ENCODE measurements at places on chromosomes 4 and X. TPM values are rescaled to one million over a fixed set of nuclear protein-coding genes. Genes with fewer than 3 reads are reported as not detected.

The MTMR8 gene
- total RNA-seq = not detected

The FAM53A gene
- total RNA-seq = 2.6 TPM

The LRAT gene
- total RNA-seq = not detected

- DNase-seq = no peak
Observed at GRCh38 chr4:147160908-147161513, 215.3 kb upstream of the TTC29 start.

GRCh38 chrX:10971176-10971575 is 140.0 kb upstream of the HCCS start:
- no peak for DNase-seq

GRCh38 chr4:125520258-125520990 is 205.7 kb downstream of the FAT4 start:
- no peak for DNase-seq

The IL13RA1 gene
- total RNA-seq = 24.8 TPM

The HELT gene
- total RNA-seq = not detected

The HERC6 gene
- 2.9 TPM for total RNA-seq

GRCh38 chr4:98113012-98113411 is 30.3 kb downstream of the STPG2 start:
- DNase-seq = no peak

The SLC10A4 gene
- not detected for total RNA-seq

- no peak for DNase-seq
Observed at GRCh38 chr4:108036213-108036612, 46.5 kb downstream of the HADH start.

DNA sequence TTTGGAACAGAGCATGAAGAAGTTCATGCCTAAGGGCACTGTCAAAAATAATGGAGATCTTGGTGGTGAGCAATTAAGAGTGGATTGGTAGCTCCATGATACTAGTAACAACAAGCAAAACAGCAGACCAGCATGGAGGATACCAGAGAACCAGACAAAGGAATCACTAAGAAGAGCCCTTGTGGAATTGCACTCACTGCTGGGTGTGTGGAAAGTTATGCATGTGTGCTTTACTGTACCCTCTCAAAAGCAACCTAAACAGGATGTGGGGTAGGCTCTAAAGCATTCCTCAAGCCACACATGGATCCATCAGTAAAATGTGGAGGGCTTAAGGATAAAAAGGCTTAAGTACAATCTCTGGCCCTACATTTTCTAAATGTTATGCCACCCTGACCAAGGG is 69.5 kb downstream of the AR start:
- no peak for DNase-seq

The GAGE1 gene
- total RNA-seq = not detected

DNA sequence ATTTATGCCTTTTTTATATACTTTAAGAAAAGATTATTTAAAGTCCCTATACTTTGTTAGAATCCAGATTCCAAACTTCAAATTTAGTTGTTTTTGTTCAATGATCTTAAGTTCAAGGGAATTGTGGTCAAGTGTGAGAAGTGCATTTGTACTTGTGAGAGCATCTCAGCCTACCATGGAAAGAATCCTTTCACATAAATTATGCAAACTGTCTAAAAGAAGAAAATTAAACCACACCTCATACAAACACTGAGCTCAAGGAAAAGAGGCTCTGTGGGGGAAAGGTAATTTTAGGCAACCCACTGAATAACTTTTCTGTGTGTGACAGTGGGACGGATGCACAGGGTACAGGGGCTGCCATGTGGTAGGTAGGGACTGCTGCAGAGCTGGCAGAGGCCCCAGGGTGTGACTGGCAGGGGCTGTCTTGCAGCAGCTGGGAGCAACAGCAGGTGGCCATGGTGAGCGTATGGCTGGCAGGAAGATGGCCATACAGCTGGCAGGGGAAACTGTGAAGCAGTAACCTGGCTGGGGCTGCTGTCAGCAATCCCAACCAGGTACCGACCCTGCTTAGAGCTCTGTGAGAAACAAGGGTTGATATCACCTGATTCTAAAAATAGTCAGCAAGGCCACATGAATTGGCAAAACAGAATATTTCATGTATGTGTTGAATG is 130.6 kb downstream of the UGT8 start:
- no peak for DNase-seq

The LPAR4 gene
- not detected for total RNA-seq

The PAGE2B gene
- not detected for total RNA-seq

GRCh38 chr4:107388736-107389274 is 331.2 kb downstream of the PAPSS1 start:
- DNase-seq = no peak

The PLRG1 gene
- 76.8 TPM for total RNA-seq

DNA sequence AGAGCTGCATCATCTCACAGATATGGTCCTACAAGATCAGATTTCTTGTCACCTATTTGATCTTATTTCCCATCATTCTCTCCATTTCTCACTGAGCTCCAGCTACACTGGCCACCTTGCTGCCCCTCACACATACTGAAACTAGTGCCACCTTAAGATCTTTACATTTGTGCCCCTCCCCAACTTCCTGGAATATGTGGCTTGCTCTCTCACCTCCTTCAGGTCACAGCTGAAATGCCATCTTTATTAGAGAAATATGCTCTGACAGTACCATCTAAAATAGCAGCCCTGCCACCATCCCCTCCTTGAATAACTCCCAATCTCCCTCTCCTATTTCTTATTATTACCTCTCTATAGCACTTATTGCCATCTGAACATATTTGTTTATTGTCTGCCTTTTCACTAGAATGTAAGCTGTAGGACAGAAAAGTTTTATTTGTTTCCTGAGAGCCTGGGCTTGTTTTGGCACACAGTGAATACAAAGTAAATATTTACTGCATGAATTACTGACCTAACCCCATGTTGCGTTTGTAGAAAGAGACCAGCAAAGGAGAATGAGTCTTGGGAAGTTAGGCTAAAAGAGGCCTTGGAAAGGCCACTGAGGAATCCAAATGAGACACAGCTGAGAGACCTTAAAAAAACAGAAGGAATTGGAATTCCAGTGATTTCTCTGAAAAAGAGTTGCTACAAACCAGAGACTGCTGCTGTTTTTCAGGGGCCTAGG is 22.7 kb downstream of the DYNLT3 start:
- no peak for DNase-seq

DNA sequence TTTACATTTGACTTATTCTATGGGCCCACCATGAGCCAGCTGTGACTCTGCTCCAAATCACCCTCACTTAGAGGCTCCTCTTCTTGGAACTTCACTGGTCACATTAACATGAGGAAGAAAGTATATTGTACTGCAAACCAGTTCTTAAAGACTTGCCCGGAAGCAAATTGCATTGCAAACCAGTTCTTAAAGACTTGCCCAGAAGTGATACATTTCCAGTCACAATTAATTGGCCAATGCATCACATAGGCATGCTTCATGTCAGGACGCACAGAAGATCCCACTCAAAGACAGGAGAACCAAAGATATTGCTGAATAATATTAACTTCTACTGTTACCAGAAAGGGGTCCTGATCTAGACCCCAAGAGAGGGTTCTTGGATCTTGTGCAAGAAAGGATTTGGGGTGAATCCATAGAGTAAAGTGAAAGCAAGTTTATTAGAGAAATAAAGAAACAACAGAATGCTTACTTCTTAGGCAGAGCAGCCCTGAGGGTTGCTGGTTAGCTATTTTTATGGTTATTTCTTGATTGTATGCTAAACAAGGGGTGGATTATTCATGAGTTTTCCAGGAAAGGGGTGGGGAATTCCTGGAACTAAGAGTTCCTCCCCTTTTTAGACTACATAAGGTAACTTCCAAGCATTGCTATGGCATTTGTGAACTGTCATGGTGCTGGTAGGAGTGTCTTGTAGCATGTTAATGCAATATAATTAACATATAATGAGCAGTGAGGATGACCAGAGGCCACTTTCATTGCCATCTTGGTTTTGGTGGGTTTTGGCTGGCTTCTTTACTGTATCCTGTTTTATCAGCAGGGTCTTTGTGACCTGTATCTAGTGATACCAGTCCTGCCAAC is 54.6 kb upstream of the HCCS start:
- no peak for DNase-seq

GRCh38 chr4:44869222-44869882 is 143.0 kb upstream of the GNPDA2 start:
- no peak for DNase-seq

DNA sequence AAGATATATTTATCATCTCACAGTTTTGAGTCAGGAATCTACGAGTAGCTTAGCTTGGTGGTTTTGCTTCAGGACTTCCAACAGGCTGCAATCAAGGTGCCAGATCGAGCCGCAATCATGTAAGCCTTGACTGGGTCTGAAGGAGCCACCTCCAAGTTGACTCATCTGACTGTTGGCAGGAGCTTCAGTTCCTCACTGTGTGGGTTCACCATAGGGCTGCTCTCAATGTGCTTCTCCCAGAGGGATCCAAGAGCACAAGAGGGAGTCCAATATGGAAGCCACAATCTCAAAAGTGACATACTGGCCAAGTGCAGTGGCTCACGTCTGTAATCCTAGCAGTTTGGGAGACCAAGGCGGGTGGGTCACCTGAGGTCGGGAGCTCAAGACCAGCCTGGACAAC is 26.5 kb downstream of the DCHS2 start:
- peak; percentile 84 for DNase-seq

DNA sequence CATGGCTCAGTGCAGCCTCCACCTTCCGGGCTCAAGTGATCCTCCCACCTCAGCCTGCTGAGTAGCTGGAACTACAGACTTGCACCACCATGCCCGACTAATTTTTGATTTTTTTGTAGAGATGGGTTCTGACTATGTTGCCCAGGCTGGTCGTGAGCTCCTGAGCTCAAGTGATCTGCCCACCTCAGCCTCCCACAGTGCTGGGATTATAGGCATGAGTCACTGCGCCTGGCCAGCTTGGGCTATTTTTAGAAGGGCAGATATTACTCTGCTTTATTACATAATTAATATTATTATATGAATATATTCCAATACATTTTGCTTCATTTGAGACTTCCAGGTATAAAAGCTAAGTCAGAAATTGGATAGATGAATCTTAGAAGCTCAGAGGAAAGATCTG is 143.7 kb upstream of the ANK2 start:
- no peak for DNase-seq

DNA sequence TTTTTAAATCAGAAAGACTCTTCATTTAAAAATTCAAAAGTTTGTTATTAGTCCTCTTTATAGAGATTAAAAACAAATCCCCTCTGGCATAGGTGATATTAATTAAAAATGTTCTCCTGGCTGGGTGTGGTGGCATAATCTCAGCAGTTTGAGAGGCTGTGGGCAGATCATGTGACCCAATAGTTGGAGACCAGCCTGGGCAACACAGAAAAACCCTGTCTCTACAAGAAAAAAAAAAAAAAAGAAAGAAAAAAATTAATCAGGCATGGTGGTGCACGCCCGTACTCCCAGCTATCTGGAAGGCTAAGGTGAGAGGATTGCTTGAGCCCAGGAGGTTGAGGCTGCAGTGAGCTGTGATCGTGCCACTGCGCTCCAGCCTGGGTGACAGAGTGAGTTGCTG is 38.9 kb downstream of the RASGEF1B start:
- DNase-seq = no peak

DNA sequence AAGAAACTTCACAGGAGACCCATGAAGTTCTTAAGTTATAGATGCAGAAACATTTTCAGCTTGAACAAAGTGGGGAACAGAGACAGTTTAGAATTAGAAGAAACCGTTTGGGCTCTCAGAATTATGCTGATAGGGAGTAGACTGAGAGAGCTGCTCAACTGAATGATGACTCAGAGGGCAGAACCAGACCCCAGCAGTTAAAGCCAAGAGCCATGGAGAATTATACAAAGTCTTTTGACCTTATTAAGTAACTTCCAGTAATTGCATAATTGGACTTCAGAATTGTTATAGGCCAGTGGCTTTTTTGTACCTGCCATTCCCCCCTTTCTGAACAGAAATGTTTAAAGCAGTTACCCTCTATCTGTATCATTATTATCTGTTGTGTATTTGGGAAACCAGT is 642.1 kb downstream of the CCSER1 start:
- no peak for DNase-seq

- no peak for DNase-seq
Observed at GRCh38 chrX:153818571-153819383, 11.6 kb downstream of the PDZD4 start.

- DNase-seq = no peak
Observed at GRCh38 chr4:76203541-76203940, 10.1 kb downstream of the SCARB2 start.

DNA sequence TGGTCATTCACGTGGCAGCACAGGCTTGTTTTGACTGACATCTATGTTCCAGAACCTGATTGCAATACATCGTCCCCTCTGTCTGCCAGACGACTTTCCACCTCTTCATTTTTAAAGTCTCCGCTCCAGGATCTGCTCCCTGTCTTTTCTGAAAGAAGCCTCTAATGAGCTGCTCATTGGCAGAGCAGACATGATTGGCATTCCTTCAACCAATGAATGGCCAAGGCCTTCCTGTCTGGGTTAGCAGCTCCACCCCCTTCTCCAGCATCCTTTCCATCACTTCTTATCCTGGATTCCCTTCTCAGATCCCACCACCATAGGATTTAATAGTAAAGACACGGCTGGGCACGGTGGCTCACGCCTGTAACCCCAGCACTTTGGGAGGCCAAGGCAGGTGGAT is 202.7 kb upstream of the KLF3 start:
- peak; percentile 1 for DNase-seq

The TMPRSS11D gene
- not detected for total RNA-seq

The NLRP2B gene
- total RNA-seq = not detected

The TMEM31 gene
- not detected for total RNA-seq

- DNase-seq = no peak
Observed at GRCh38 chr4:150540959-150541360, 41.0 kb upstream of the MAB21L2 start.

DNA sequence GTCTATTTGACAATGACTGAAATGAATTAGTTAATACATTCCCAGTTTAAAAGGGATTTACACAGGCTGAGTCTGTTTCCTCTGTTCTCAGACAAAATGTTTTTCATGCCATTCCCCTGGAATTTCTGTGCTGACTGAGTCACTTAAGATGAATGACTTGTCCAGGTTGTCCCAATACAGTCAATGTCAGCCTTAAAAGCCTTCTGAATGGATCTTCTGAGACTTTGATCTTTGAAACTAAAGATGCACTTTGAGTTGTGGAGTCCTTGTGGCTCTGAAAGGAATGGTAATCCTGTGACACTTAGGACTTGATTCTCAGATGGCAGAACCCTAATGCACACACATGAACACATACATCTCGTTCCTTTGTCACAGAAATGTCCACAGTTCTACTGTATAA is 622.2 kb upstream of the GRID2 start:
- no peak for DNase-seq

DNA sequence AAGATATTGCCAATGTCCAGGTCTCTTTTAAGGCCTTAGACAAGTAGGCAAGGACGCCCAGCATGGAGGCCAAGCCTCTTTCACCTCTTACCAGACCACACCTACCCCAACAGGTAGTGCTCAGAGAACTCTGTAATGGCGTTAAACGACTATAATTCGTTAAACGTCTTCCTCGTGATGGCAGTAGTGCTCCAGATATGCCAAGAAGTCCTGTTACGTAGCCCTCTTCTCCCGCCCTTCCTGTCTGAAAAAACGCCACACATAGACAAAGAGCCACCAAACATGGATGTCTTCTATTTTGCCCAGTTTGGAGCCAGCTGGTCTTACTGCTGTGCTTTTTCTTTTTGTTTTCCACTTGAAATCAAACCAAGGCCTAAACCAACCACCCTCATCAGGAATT is 190.7 kb downstream of the OR13H1 start:
- DNase-seq = no peak

All from MG63 (cell line).